ENCODE measurements at places on chromosomes 7 and 10.
A peak's percentile ranks its signal among the peaks of the same experiment; 100 is the strongest.

DNA sequence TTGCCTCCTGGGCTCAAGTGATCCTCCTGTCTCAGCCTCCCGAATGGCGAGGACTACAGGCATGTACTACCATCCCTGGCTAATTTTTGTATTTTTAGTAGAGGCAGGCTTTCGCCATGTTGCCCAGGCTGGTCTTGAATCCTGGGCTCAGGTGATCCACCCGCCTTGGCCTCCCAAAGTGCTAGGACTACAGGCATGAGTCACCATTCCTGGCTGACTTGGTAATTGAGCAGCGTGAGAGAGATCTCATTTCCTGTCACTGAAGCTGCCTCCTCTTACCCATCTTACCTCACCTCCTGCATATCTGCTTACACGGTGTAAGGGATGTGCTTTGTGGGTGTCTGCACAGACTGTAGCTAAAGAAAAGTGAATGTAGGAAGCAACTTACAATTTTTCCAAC is 9.7 kb downstream of the IFIT3 start:
- no peak for DNase-seq

DNA sequence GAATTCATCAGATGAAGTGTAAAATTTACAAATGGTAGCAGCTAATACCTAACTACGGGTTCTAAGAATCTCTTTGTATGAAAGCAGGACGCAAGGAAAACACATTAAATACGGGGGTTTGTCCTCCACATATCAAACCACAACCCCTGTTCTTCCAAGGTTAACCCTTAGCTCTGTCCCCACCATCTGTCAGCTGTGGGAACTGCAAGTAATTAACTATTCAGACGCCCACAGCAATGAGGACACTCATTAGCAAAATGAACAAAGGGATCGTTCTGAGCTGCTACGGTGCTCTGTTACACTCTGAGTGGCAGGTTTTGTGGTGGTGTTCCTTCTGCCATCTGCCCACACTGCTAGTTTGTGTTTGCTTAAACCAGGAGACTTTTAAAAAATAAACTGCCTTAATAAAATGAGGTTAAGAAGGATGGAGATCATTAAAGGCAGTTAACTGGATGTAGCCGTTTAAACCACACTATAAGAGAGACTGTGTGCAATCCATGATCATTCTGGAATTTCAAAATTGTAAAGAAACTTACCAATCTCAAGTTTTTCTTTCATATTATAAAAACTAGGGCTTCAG is 51.4 kb downstream of the C10orf67 start:
- DNase-seq, result peak; percentile 66

DNA sequence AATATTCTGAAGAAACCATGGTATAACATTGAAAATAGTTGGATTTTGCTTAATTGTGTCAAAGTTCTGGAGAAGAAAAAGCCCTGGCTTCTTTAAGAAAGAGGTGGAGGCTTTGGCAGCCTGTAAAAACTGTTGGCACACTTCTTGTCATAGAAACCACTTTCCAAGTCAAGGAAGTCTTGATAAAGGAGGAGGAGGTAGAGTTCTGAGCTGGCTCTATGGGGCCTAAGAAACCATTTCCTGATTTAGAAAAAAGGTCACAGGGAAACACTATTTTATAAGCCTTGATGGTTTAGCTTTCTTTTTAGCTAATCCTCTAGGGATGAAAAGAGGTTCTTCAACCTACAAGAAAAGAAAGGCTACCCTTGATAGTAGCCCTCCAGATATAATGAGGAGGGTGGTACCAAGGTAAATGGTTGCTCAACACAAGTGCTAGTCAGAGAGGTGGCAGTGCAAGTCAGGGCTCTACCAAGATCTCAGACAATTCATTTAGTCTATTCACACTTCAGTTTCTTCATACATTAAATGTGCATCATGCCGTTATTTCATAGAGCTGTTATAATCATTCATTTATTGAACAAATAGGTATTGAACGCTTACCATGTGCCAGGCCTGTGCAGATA is 346.9 kb downstream of the RNLS start:
- DNase-seq, result no peak

DNA sequence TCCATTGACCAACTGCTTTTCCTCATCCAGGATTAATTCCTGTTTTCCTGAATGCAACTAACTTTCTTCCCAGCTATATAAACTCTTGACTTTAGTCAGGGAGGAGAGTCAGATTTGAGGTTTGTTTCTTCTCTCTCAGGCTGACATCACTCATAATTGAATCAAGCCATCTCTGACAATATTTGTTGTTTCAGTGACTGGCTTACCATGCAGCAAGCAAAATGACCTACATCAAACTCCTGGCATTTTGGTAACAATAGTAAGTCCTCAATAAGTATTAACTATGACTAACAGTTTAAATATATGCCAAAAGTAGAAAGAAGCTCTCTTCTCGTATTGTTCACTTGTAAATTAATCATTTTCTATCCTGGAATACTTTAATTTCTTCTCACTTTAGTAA is 625.7 kb upstream of the KCND2 start:
- no peak for DNase-seq

DNA sequence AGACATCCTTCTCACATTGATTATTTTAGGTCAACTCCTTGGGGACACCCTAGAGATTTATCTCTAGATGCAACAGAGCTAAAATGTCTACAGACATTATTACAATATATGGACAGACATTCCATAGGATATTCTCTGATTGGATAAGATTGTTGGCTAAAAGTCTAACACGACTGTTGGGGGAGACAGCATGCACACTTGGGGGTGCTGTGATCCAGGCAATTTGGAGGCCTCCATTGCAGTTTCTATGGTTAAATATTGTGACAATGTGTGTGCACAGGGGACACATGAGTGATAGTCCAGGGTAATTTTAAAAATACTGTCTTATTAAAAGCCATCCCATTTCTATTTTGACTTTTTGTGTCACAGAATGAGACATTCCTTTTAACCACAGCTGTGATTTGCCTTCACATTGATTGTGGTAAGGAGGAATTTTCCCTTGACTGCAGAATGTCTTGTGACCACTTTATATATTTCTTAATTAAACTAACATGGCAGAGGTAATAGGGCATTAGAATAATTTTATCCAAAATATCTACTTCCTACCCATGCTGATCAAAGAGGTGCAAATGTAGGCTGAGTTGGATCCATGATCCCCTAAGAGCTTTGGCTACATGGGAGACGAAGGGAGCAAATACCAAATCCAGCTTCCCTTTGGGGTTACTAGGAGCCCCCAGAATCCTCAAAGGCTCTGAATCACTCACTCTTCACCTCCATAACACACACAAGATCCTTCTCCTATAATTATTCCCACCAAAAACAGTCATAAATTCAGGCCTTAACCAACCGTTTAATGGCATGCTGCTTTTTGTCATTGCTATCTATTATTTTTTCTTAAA is 7.3 kb downstream of the TFPI2 start:
- DNase-seq, result no peak

DNA sequence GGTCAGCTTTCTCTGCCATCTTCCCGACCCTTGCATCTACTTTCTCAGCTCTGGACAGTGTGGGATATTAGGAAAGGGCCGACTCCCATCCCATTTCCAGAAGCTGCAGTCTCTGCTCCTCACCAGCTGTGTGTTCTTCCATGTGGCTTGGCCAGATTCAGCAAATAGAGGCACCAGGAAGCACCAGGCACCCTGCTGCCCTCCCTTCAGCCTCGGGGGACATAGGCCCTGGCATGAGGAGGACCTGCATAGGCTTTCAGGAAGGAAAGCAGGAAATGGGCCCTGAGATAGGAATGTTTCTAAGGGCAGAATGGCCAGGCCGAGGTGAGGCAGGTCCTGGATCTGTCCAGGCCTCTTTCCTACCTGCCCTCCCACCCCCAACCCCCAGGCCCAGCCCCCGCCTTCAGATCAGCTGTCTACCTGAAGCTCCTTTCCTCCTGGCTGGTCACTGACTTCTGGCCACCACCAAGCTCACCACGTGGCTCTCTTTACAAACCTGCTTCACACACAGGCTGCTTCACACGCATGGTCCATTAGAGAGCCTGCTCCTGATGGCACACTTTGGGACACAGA is 27.5 kb upstream of the PURB start:
- no peak for DNase-seq

DNA sequence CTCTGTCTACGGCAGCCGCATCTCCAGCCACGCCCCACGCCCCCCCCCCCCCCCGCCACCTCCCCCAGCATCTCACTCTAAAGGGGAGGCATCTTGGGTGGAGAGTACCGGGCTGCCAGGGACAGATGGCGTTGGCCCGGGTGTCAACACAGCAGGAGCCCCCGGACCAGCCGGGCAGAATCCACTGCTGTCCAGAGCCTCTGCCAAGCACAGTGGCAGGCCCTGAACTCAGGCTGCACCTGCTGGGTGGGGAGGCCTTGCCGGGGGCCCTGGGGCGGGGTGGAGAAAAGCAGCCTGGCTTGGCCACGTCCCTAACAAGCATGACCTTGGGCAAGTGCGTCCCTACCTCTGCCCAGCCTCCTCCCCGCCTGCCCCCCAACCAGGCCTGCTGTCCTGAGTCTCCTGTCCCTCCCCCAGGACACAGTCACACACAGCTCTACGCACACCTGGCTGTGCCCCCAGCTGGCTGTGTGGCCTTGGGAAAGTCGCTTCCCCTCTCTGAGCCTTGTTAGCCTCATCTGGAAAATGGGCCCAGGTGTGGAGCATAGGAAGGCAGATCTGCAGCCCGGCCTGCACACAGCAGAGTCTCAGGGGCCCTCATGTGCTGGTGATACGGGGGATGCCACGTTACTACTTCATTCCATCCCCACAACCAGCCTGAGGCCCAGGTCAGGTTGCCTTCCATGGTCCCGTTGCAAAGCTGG is 45.2 kb downstream of the MICALL2 start:
- DNase-seq, result no peak

GRCh38 chr10:79022565-79023230 is 46.1 kb upstream of the ZMIZ1 start:
- DNase-seq, result peak; percentile 21

DNA sequence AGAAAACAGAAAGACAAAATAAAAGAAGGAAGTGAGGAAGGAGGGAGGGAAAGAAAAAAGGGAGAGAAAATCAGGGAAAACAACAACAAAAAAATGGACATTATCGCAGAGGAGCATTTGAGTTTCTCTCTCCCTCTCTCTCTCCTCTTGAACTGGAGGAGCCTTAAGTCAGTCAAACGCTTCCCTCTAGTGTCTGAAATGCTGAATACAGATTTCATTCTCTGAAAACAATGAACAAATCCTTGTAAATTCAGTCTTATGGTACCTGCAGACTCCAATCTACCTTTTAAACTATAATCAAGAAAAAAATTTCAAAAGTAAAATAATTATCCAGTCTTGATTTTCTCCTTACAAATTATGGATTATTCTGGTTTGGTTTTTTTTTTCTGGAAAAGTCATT is 89.2 kb upstream of the PFKP start:
- no peak for DNase-seq

DNA sequence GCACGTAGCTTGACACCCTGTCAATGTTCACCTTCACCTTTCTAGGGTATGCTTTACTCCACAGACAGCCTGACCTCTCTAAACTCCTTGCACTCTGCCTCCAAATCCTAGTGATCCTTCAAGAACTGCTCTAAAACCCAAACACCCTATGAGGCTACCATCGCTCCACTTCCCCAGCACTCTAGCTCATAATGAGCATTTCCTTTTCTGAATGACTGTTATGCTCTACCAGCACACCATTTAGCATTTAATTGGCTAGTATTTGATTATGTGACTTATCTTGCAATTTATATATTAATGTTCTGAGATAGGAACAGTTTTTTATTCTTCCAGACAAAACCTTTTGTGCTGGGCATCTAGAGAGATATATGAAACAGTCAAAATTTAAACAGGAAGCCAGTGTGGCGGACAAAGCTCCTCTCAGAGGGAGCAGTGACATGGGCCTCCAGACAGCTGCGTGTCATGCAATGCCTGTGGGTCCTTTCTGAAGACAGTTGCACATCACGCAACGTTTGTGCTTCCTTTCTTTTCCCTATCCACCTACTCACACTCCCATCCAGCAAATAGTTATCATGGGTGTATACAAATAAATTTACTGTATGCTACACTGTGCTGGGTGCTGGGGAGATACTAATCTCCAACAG is 86.3 kb downstream of the ALOX5 start:
- no peak for DNase-seq

DNA sequence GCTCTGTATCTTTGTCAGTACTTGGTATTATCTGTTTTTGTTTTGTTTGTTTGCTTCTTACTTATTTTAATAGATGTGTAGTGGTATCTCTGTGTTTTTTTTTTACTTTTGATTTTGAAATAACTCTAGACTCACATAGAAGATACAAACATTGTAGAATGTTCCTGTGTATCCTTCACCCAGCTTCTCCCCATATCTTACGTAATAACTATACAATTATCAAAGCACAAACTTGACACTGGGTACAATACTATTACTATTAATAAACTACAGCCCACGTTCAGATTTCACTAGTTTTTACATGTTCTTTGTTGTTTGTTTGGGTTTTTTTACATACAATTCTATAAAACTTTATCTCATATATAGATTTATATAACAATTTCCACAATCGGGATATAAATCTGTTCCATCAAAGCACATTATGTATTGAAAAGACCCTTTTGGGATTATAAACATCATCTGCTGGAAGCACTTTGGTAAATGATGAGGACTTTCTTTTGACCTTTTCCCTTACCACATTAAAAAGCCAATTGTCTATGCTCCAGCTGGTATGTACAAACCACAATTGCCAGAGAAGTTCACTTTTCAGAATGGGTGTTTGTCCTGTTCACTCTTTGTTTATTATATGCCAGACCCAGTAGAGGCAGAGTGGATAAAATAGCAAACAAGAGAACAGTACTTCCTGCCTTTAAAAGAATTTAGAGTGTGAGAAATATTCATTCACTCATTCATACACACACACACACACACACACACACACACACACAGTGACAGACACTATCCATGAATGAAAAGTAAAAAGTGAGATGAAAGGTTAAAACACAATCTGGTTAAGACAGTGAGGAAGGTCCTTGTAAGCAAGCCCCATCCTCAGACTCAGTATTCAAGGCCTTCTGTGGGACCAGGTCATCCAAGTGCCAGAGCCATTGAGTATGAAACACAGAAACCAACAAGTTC is 113.0 kb downstream of the SGMS1 start:
- no peak for DNase-seq

DNA sequence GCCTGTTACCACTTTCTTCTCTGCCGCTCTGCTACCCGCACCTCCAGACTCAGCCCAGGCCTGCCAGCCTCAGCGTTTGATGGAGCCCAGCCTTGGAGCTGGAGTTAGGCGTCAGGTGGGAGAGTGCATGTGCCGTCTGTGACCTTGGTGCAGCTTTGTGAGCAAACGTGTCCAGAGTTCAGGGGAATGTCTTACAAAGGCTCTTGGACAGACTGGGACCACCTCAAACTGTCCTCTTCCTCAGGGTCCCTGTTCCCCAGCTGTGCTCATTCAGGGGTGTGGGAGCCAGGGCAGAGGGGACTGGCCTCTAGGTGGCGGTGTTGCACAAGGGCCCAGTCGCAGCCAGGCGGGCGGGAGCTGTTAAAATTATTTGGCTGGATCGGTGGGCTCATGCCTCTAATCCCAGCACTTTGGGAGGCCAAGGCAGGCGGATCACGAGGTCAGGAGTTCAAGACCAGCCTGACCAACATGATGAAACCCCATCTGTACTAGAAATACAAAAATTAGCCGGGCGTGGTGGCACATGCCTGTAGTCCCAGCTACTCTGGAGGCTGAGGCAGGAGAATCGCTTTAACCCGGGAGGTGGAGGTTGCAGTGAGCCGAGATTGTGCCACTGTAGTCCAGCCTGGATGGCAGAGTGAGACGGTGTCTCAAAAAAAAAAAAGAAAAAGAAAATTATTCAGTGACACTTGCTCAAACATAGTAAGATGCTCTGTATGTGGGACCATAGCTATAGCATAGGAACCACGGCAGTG is 89.2 kb downstream of the ADCY1 start:
- peak; percentile 27 for DNase-seq

GRCh38 chr10:70494536-70494935 is 16.0 kb downstream of the PALD1 start:
- no peak for DNase-seq
